ENCODE measurements at places on chromosomes 3 and 15.

DNA sequence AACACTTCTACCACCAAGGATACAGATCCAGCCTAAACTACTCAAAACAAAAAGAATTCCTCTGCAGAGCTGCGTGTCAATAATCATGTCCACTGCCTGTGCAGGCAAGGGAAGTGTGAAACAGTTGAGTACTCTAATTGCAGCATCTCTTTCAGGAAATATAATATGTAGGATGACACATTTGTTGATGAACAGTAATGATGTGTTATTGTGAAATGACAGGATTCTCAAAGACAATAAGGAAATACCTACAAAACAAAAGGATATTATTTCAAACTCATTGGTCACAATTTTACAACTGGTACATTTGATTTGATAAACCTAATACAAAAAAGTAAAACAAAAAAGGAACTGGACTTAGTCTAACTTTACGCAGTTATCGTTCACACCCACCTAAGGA, 4.4 kb downstream of the SPG11 start:
- DNase-seq: no peak

DNA sequence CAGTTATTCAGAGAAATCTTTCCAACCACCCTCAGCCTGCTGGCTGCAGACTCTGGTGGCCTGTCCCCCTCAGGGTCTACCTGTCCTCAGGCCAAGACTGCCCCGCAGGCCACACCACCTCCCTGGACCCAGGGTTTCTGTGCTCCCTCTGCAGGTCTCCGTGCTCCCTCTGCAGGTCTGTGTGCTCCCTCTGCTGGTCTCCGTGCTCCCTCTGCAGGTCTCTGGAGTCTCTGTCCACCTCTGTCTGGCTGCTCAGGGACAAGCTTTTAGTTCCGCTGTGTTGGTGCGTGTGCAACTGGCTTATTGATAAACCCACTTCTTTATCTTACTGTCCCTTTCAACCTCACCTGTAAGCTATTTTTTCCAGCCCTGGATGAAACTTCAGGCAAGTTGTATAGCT, 30.1 kb downstream of the BDH1 start:
- no peak for DNase-seq

- DNase-seq: no peak
Observed at GRCh38 chr15:78097667-78098066, 5.3 kb downstream of the SH2D7 start.

DNA sequence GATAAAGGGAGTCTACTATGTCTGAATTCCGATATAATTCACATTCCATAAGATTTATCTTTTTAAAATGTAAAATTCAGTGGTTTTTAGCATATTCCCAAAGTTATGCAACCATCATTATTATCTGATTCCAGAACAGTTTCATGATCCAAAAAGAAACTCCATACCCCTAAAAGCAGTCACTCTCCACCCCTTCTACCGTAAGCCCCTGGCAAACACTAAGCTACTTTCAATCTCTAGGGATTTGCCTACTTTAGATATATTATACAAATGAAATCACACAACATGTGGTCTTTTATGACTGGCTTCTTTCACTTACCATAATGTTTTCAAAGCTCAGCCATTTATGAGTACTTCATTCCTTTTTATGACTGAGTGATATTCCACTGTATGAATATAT, 65.6 kb downstream of the TMEM212 start:
- no peak for DNase-seq

- no peak for DNase-seq
Observed at GRCh38 chr3:33911525-33912322, 113.3 kb downstream of the PDCD6IP start.

- no peak for DNase-seq
Observed at GRCh38 chr3:155013427-155013826, 66.7 kb upstream of the MME start.

DNA sequence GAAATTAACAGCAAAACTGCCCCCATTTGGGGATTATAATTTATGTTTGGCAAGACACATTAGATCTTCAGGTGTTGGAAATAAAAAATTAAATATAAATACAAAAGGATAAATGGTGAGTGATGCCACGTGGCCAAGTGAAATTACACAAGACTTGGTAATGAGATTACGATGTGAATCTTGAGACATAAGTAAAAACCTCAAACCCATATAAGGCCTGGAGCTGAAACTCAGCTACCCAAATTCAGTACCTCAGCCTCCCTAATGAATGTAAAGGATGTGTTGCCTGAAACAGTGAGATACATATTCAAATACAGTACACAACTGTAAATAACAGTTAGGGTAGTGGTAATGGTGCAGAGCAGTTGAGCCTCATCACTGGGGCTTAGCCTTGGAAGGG, 1146.6 kb downstream of the OTOL1 start:
- DNase-seq: no peak

DNA sequence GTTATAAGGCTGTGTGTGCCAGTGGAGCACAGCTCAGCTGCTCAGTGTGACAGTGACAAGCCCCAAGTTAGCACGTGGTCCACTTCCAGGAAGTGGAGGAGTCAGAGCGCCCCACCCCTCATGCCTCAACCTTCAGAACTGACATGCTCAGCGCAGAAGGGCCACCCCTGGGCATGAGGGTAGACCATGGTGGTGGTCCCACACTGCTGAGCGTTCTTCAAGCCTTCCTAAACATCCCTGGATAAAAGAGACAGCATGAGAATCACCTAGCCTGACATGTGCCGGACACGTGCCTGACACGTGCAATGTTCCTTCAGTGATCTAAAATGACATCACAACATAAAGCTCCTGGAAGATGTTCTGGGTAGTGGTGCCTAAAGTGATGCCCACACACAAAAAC, 16.8 kb downstream of the ATP10A start:
- DNase-seq: no peak

- no peak for DNase-seq
Observed at GRCh38 chr3:114376516-114377185, 82.8 kb downstream of the TIGIT start.

DNA sequence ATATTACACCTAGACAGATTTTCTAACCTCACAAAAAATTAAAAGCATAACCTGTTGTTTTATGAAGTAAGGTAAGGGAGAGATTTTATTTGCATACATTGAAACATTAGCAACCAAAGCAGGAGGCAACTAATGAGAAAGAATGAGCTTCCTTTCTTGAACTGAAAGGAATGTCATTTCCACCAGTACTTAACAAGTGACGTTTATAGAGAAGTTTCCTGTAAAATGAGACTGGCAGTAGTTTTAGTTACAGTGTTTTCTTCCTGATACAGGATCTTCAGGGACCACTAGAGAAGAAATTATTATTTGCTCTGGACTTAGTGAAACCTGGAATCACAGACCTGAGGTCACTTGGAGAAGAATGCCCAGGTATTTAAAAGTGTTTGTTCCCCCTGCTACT, 27.4 kb upstream of the FRMD5 start:
- DNase-seq: no peak

GRCh38 chr15:33242165-33242564, 47.7 kb upstream of the FMN1 start:
- DNase-seq: no peak

- DNase-seq: no peak
Observed at GRCh38 chr3:104526901-104527401, 839.8 kb upstream of the ALCAM start.

GRCh38 chr3:98807011-98807410, 43.9 kb downstream of the ST3GAL6 start:
- no peak for DNase-seq

DNA sequence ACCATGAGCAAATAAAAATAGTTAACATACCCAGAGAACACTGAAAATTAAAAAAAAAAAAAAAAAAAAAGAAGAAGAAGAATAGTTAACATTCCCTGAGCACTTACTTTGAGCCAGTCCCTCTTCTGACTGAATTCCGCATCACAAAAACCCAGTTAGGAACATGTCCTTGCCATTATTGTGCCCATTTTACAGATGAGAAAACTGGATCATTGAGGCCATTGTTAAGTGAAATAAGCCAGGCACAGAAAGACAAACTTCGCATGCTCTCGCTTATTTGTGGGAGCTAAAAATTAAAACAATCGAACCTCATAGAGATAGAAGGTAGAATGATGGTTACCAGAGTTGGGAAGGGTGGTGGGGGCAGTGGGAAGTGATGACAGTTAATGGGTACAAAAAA, 119.5 kb downstream of the FGF12 start:
- no peak for DNase-seq

GRCh38 chr15:70526221-70526973, 237.0 kb downstream of the UACA start:
- DNase-seq: no peak

DNA sequence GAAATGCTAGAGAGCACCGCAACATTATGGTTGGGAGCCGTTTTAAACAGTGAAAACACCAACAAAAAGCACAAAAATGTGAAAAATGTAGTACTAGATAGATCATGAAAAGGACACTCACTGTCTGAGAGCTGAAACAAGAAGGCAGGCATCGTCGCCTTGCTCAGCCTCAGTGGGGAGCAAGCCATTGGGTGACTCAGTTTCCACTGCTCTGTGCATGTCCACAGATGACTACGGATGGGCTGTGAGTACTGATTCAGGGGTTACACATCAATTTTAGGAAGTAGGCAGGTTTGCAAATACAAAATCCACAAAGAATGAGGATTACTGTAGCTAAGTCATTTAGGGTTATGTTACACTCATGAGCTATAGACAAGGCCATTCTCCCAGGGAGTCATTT, 10.8 kb downstream of the NOX5 start:
- no peak for DNase-seq

- DNase-seq: no peak
Observed at GRCh38 chr3:194757647-194758061, 72.0 kb downstream of the FAM43A start.

Measured in SK-N-DZ (cell line).